ENCODE measurements at places on chromosomes 2 and 18.
A peak's percentile ranks its signal among the peaks of the same experiment; 100 is the strongest.

- DNase-seq = no peak
Observed at GRCh38 chr18:11368020-11368419, 218.7 kb upstream of the PIEZO2 start.

- DNase-seq = no peak
Observed at GRCh38 chr2:71720283-71720560, 266.9 kb downstream of the DYSF start.

DNA sequence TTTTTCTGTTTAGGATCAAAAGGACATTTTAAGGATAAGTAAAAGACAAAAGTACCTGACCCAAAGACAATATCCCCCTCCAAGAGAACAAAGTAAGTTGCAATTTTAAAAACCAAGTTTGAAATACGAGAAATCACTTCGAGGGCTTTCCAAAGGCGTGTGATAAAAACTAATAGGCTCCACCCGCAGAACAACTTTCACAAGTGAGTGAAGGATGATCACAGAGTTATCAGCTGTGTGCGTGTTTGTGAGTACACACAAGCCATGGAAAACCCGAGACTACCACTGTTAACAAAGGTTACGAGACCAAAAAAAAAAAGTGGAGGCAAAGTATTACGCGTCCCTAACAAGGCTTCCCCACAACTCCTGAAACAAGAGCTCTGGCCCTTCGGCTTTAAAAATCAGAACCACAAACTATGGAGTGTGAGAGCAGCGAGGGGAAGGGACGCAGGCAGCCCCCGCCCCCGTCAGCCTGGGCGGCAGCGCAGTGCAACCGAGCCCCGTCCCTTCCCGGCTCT, 719 bp downstream of the SMAD2 start:
- peak; percentile 10 for DNase-seq

DNA sequence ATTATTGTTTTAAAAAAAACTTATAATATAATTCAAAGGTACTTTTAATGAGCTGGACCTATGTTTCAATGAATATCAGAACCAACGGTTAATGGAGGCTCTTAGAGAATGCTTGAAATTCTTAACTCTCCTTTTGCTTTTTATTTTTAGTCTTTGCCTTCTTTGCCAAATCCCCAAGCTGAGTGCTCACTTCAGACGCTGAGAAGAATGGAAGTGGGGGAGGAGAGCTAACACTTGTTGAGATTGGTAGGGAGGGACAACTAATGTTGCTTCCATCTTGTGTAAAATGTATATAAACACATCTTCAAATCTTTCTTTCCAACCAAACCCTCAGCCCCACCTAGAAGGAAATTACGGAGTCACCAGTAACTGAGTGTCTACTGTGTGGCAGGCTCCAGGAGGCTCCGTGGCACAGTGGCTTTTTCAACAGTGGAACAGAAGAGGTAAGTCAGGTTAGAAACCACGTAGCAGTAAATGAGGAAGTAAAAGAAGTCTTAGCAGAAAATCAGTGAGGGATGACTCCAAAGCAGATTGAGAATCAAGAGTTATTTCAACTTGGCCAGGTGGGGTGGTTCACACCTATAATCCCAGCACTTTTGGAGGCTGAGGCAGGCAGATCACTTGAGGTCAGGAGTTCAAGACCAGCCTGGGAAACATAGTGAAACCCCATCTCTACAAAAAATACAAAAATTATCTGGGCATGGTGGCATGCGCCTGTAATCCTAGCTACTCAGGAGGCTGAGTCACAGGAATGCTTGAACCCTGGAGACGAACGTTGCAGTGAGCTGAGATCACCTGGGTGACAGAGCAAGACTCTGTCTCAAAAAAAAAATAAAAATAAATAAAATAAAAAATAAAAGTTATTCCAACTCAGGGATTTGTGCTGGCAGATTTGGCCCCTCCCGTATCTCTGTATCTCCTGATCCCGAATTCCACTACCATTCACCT, 45.0 kb upstream of the CREB1 start:
- no peak for DNase-seq

GRCh38 chr2:54876764-54877163, 153.3 kb downstream of the EML6 start:
- no peak for DNase-seq

DNA sequence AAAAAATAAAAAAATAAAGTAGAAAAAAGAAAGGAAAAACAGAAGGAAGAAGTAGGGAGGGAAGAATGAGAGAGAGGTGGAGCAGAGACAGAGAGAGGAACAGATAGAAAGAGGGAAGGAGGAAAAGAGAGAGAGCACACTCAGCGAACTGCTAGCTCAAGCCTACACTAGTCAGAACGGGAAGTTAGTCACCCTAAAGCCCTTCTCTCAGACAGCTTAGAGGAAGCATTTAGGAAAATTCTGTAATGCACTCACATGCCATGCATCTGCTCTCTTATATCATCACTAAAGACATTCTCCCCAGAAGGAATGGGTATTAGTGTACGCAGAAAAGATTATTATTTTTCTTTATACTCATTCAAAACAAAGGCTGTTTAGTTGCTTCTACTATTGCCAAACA, 68.1 kb upstream of the SULT1C3 start:
- no peak for DNase-seq

GRCh38 chr2:195490319-195490718, 166.7 kb upstream of the SLC39A10 start:
- DNase-seq = no peak

DNA sequence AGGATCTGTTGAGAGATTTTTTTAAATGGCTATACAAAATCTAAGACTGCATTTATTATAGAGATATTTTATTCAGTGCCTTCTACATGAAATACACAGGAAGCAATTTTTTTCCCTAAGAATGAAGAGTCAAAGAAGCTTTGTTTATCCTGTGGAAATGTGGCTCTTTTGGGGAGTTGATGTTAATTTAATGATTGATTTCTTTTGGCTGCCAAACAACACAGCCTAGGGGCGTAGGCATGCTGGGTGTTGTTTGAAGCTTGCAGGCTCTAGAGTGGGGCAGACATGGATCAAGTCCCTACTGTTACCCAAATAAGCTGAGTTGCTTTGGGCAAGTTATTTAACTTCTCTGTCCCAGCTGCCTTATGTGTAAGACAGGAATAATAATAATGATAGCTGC, 21.1 kb upstream of the PLEK start:
- no peak for DNase-seq

DNA sequence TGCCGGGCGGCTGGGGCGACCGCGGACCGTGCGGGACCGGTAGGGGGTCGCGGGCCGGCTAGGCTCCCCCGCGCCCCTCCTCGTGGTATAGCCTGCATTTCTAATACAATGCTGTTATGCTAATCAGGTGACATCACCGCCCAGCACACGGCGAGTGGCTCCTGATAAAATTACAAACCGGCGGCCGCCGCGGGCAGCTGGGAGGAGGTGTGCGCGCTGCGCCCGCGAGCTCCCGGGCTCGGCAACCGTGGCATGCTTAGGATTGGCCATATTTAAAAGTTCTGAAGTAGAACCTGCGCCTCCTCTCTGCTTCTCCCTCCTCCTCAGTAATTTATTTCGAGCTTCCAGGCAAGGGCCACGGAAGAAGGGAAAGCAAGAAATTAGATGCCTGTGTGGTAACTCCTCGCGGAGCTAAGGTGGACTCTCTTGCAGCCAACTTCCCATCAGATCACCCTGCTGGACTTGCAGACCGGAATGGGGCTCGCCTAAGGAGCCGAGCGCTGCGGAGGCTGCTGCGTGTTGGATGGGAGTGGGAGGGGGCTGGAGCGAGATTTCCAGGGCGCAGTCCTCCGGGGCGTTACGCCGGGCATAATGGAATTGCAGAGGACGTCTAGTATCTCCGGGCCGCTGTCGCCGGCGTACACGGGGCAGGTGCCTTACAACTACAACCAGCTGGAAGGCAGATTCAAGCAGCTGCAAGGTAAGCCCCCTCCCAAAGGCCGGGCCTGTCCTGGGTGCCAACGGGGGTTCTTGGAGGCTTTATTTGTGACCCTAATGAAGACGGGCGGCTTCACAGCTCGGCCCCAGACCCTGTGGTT, 102.3 kb downstream of the SPTBN1 start:
- no peak for DNase-seq

GRCh38 chr2:10977621-10978020, 65.9 kb downstream of the KCNF1 start:
- no peak for DNase-seq

- DNase-seq = no peak
Observed at GRCh38 chr2:22867973-22868372, 517.0 kb upstream of the KLHL29 start.

DNA sequence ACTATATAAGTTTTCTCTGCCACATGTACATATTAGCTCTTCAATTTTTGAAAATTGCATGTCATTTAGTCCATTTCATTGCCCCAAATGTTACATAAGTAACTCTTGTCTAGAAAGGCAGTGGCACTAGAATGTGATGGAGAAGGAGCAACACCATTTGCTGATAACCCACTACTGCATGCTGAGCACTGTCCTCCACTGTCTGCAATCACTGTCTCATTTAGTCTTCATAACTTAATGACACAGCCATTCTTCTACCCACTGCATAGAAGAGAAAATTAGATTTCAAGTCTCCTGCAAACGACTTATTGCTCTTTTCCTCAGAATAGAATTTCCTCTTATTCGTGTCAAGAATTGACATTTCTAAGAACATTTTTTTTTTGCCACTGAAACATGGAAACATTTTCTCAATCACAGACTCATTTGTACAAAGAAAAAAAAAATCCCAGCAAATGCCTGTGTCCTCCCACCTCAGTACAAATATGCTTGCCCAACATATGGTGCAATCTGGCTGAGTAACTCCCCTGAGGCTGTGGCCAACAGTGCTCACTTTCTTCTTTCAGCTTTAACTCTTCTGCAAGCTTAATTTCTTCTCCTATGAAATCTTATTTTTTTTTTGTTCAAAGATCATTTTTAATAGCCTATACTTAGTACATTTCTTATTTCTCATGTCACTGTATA, 768.6 kb upstream of the HS6ST1 start:
- no peak for DNase-seq

DNA sequence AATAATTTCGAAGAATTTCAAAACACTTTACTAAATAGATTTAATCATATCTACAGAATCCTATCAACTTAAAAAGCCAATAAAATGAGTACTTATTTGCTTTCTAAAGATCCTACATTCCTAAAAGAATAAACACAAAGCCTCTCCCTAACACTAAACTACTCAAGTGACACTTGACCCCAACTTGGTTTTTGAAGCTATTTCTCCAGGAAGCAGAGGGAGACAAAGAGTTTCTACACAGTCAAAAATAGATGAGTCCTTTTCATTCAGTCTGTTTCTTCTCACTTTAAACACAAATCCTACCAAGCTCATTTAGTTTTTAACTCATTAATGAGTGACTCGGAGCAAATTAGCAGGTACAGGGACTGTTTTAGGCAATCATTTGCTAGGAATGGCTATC, 2.1 kb downstream of the ATL2 start:
- no peak for DNase-seq

DNA sequence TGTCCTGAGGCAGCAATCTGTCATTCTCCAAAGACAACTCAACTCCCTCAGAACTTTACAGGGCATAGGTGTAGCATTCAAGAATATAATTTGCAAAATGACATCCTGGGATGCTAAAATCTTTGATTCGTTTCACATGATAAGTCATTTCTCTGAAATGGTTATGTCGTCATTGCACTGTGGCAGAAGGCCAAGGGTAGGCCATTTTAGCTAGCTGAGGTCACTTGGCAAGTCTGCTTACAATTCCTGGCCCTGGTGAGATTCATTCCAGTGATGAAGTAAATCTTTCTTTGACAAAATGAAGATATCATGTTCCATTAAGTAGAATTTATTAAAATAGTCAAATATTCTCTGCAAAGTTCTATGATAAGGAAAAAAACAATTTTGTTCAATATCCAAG, 1410.3 kb upstream of the LRRTM1 start:
- no peak for DNase-seq
